ENCODE measurements at places on chromosomes 2 and 18.

GRCh38 chr2:221309892-221310583 is 262.1 kb downstream of the EPHA4 start:
- no peak for DNase-seq

DNA sequence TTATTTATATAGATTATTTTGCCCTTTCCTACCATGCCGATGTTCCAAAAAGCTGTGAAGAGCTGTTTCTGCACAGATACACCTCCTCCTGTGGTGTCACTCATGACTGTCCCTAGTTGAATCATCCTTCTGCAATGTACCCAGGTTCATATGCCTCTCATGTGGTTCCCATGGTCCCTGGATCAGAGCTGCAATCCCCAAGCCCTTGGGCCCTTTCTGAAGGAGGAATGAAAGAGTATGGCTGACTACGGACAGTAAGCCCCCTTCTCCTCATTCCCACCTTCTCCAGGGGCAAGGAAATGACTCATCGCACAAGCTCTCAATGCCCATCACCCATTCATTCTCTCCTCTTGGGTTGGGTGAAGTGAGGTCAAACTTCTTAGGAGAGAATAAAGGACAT is 63.9 kb upstream of the ACVR1 start:
- DNase-seq, result no peak

DNA sequence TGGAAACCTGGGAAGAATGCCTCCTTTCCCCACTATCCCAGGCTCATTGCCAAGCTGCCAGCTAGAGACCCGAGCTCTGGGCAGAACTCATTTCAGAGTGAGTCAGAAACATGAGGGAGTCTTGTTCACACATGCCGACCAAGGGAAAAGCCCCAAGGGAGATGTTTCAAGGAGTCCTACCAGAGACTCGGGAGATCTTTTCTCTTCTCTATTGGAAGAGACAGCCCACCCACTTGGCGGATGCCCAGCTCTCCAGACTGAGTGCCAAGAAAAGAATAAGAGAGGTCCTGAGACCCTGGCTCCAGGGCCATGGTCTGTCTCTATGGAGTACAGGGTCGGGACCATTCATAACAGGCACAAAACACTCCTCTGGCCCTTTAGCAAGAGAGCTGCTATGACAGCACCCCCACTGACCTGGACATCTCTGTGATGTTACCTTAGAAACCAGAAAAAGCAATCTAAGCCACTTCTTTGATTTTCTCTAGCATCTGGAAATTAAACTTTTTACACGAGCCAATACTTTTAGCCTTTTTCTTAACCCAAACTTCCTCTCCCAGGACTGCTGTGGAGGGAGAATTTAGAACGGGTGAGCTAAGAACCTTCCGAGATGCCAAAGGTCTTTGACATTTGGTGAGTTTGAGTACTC is 18.5 kb upstream of the IGFBP5 start:
- no peak for DNase-seq

GRCh38 chr2:25856377-25856776 is 21.9 kb downstream of the ASXL2 start:
- no peak for DNase-seq

DNA sequence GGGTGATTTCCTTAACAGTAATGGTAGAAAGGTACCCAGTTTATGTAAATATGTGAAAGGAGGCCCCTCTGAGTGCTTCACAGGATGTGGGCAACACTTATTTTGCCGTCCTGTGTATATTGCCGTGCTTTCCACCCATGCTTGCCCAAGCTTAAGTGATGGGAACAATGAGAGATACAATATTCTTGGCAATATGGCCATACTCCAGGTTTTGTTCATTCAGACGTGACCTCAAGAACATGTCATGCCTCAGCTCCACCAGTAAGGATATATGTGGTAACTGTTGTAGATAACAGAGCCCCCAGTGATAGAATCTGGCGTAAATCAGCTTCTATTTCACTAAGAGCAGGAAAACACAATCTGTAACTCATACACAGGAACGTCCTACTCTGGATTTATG is 318.7 kb downstream of the PTPRM start:
- no peak for DNase-seq

DNA sequence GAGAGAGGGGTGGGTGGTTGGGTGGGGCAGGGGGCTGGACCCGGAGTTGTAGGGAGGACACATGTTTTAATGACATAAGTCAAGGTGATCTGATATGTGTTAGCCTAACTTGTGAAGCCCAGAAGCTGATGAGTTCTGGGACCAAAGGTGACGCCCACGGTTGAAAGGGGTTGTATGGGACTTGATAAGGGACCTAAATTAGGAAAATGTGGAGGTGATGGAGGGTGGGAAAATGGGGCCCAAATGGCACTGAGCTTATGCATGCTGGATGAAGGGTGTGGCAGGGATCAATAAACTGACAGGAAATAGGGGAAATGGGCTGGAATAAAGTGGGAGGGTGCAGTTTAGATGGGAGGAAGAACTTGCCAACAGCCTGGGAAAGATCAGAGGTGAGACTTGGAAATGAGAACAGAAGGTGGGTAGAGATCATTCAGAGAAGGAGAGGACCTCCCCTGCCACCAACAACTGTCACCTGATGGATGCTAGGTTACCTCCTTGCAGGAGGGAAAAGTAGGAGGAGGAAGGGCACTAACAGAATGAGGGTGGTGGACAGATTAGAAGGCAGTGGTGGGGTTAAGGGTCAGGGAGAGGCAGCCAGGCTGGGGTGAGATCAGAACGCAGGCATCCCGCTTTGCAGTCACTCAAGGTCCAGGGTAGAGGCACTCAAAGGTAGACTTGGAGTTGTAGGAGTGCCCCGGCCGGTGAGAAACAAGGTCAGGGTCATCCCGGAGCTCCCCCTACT is 15.3 kb downstream of the WNT10A start:
- no peak for DNase-seq

GRCh38 chr2:11738589-11739436 is 7.6 kb upstream of the LPIN1 start:
- no peak for DNase-seq

DNA sequence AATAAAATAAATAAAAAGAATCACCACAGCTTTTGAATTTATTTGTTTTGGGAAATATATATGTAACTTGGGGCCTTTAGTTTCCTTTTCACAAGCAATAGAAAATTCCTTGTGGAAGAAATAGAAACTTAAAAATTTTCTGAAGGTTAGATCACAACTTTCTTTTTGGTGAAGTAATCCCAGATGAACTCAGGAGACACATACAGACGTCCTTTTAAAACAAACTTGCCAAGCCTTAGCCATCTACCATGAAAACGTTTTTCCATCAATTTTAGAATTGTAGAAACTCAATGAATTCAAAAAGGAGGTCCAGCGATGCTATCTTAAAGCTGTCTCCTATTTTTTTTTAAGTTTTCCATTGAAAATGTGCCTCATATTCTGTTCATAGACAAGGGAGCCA is 225.6 kb downstream of the ASXL3 start:
- DNase-seq, result no peak

DNA sequence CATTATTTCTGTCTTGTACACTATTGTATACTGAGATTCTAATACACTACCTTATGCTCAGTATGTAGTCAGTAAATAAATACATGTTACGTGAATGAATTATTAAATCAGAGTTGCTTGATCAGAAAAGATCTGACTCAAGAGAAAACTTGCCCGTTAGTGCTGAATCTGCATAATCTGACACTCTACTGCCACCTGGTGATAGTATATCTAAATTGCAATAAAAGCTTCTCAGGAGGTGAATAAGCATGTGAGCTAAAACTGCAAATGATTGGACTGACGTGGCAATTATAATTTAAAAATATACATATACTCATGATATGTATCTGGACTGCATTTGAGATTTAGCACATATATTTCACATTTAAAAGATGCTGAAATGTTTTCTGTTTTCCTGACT is 70.4 kb downstream of the KIAA1328 start:
- DNase-seq, result no peak

DNA sequence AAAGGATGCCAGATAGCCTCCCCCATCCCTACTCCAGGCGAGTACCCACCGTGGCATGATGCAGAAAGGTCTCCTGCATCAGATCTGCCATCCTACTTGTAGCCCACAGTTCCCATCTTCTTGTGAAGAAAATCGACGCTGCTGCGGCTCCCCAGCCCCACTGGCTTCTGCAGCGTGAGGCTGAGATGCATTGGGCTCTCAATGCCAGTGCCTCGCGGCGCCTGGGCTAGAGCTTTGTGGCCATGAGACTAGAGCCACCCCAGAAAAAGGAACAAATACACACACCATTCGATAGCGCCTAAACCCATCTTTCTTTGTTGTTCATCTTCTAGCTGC is 2.8 kb downstream of the NOL4 start:
- DNase-seq, result no peak

DNA sequence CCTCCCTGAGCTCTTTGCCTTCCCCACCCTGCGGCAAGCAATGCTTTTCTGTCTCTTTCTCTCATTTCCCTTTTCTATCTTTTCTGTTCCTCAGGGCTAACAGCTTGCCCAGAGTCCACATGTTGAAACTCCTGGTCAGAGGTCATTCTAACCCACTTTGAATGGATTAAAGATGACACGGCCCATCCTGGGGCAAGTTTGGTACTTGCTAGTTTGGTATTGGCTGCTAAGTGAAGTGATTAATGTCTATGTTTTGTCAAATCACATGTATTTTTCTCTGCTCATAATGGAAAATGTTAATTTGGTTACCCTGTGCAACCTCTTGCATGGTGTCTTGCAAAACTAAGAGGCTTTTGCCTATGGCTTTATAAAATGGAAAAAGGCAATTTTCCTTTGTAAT is 960.2 kb downstream of the CNTNAP5 start:
- no peak for DNase-seq

DNA sequence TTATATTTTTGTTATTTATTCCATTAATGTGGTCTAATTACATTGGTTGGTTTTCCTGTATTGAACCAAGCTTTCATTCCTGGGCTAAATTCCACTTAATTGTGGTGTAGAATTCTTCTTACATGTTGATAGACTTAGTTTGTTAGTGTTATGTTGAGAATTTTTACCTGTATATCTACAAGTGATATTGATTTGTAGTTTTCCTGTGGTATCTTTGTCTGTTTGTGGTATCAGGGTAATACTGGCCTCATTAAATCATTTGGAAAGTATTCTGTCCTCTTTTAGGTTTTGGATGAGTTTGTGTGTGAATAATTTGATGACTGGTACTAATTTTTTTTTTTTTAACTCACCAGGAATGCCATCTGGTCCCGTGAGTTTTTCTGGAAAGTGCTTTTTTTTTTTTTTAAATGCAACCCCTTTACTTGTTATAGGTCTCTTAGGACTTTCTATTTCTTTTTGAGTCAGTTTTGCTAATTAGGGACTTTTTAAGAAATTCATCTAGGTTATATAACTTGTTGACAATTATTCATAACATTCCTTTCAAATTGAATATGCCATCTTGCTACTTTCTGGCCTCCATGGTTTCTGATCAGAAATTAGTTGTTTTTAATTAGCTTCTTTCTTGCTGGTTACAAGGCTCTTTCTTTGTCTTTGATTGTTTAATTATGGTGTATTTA is 232.8 kb downstream of the CCDC85A start:
- no peak for DNase-seq

GRCh38 chr2:6926071-6926732 is 9.0 kb downstream of the RNF144A start:
- DNase-seq, result no peak

- DNase-seq, result no peak
Observed at GRCh38 chr2:85986121-85986520, 97.3 kb upstream of the ST3GAL5 start.

GRCh38 chr18:518081-518480 is 17.6 kb upstream of the COLEC12 start:
- DNase-seq, result no peak

Measured in stimulated activated CD4-positive, alpha-beta T cell treated with anti-CD3 and anti-CD28 coated beads, Interleukin-4, amount 100 ng/mL, for 48 hours (primary cell).